Suppressor macrophage treated with lipopolysaccharide for 4 hours (primary cell): ENCODE measurements at places on chromosomes 2 and 18.

GRCh38 chr2:80830891-80831290 is 526.3 kb upstream of the LRRTM1 start:
- DNase-seq: no peak

DNA sequence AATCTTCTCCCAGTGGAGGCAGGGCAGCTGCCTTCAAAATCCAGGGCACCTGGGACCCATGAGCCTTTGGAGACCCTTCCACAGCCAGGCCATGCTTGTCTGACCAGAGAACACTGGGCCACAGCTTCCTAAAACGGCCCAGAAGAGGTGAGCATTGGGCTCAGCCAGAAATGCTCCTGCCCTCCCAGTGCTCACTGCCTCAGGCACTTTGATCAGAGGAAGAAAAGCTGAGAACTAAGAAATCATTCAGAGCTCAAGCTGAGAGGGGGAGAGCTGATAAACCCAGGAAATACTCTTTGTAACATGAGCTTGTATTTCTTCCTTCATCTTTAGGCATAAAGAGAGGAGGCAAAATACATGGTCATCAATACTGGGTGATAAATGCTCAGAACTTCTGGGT is 365.5 kb upstream of the KLHL29 start:
- no peak for DNase-seq

GRCh38 chr2:235151152-235151551 is 199.3 kb downstream of the SH3BP4 start:
- no peak for DNase-seq

GRCh38 chr2:181456660-181457120 is 496 bp upstream of the ITGA4 start:
- peak; percentile 63 for DNase-seq

DNA sequence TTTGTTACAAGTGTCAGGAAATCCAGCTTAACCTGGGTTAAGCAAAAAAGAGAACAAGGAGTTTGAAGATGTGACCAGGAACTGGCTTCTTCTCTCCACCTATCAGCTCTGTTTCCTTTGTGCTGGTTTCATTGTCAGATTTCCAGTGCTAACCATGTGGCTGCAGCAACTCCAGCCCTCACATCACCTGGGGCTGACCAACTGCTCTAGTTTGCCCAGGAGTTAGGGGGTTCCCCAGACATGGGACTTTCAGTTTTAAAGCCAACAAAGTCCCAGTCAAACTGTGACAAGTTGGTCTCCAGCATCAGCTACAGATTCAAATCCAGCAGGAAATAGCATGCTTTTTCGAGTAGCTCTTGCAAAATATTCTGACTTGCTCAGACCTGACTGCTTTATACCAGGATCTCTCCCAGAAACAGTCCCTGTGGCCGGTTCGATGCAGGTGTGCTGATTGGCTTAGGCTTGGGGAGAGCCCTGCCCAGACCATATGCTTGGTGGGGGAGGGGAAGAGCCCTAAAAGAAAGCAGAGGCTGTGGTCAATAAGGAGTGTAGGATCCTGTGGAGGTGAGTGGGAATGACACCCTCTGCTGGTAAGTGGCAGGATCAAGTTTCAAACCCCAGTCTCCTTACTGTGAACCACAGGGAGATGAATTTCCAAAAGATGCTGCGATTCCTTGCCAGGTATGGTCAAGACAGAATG is 49.5 kb downstream of the KCNE4 start:
- DNase-seq: peak; percentile 13

DNA sequence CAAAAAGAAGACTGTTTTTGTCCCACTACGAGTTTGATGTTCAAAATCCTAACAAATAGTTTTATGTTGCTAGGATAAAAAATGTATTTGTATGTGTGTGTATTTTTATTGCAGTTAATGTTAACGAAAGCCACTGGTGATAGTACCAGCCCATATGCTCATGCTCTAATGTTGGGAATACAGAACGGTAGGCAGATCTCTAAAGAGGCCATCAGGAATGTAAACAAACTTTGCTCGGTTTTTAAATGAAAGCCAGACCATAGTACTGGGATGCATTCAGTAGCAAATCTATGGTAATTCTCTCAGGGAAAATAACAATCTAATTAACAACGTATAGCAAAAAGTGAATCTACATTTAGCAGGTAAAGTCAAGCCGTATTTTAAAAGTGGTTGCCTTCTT is 208.1 kb downstream of the NEDD4L start:
- DNase-seq: no peak

- DNase-seq: no peak
These were observed 110.7 kb upstream of the CELF4 start for GRCh38 chr18:37676276-37676675.

DNA sequence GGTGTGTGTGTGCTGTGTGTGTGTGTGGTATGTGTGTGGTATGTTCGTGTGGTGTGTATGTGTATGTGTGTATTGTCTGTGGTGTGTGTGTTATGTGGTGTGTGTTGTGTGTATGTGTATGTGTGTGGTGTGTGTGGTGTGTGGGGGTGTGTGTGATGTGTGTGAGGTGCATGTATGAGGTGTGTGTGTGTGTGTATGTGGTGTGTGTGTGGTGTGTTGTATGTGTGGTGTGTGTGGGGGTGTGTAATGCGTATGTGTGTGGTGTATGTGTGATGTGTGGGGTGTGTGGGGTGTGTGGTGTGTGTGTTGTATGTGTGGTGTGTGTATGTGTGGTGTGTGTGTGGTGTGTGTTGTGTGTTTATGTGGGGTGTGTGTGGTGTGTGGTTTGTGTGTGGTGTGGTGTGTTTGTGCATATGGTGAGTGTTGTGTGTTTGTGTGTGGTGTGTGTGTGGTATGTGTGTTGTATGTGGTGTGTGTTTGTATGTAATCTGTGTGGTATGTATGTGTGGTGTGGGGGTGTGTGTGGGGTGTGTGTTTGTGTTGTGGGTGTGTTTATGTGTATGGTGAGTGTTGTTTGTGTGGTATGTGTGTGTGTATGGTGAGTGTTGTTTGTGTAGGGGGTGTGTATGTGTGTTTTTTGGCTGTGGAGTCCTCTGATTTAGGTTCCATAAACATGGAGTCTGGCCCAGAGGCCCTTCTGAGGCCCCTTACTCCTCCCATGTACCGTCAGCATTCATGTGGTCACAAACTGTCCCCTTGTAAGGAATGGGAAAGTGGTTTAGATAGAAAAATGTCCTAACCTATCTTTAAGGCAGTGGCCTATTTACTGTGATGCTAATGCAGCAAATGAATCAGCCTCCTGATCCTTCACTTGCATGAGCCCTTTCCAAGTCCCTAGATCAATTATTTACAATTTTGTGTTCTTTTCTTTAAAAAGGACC is 116.0 kb downstream of the ALPK2 start:
- no peak for DNase-seq

DNA sequence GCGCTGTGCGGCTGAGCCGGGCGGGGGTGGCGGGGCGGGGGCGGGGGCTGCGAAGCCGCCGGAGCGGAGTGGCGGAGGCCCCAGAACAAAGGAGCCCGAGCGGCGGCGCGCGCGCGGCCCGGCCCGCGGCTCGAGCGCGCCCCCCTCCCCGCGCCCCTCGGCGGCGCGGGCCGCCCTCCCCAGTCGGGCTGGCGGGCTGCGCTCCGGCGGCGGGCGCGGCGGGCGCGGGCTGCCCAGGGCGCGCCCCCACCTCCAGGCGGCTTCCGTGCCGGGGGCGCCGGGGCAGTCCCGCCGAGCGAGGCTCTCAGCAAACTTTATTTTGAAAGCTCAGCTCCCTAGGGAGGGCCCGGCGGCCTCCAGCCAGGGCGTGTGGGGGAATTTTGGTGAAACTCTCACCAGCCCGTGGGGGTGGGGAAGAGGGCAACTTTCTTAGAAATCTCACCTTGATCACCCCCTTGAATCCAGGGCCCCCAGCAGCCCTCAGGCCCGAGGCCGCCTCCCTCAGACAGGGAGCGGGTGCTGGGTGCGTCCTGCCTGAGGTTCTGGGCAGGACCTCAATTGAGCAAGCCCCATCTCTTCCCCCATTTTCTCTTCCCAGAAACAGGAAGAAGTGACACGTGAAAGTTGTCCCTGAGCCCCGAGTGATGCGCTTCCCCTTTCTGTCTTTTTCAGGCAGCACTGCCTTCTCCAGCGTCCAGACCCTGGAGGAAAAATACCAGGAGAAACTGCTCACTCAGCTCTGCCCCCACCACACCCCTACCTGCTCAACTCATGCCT is 786 bp downstream of the TET3 start:
- DNase-seq: peak; percentile 91

DNA sequence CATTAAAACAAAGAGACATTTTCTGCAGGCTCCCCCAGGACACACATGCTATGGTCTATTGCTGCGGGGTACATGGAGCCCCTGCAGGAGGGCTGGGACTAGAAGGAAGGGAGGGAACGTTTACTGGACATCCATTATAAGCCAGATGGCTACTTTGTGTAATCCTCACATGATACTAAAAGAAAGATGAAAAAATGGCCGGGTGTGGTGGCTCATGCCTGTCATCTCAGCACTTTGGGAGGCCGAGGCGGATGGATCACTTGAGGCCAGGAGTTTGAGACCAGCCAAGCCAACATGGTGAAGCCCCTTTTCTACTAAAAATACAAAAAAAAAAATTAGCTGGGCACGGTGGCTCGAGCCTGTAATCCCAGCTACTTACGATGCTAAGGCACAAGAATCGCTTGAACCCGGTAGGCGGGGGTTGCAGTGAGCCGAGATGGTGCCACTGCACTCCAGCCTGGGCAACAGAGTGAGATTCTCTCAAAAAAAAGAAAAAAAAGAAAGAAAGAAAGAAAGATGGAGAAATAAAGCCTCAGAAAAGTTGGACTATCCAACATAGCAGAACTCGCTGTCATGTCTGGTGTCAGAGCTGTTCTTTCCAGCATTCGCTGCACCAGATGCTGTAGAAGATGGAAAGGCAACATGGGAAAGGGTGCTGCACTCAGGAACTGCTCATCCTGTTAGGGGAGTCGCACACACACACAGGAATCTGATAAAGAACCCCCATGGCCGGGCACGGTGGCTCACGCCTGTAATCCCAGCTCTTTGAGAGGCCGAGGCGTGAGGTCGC is 7.8 kb upstream of the MYCN start:
- no peak for DNase-seq

GRCh38 chr2:153912798-153913396 is 41.2 kb downstream of the GALNT13 start:
- DNase-seq: no peak
